ENCODE measurements at places on chromosomes 2 and 18.
A peak's percentile ranks its signal among the peaks of the same experiment; 100 is the strongest.

- H3K27ac ChIP-seq: no peak overlapping the region
- no peak for DNase-seq
- no peak overlapping the region for H3K4me3 ChIP-seq
- H3K27me3 ChIP-seq: no peaks in the 10 kb centered on the region
- H3K4me1 ChIP-seq: no peaks in the 10 kb centered on the region
Measured at GRCh38 chr2:121400201-121400600, 115.2 kb upstream of the TFCP2L1 start.

DNA sequence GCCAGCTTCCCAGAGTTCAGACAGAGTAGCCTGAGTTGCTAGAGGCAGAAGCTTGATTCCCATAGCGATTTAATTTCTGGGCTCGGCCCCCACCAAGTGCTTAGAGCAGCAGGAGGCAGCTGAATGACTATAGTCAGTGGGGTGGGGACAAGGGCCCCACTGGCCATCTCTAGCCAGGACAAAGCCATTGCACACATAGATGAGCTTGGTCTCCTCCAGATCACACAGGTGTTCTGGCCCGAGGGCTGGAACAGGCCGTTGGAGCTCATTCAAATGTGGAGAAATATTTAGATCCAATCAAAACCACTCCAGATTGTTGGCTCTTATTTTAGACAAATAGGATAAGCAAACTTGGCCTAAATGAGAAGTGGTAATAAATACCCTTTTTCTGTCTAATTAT, 287.3 kb upstream of the NCKAP5 start:
- H3K27me3 ChIP-seq: no peaks in the 10 kb centered on the region
- no peak overlapping the region for H3K4me3 ChIP-seq
- H3K4me1 ChIP-seq: peaks cover 3% of the 10 kb centered on the region

DNA sequence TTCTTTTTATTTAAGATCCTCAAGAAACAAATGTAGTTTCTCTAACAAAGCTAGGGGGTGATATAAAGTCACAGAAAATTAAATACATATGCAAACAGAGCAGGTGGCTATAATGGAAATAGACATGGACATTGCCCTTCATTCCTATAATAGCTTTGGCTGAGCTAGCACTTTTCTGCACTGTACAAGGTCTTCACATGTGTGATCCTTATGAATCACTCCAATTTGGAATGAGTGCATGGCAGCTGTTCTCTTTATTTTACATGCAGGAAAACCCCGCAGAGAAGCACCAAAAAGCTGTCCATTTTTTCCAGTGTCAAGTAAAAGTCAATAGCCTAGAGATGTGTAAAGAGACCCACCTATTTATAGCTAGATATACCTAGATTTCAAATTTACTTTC, 747.4 kb upstream of the SLC8A1 start:
- no peaks in the 10 kb centered on the region for H3K4me1 ChIP-seq
- DNase-seq: no peak
- H3K4me3 ChIP-seq: no peak overlapping the region
- no peaks in the 10 kb centered on the region for H3K27me3 ChIP-seq
- no peaks in the 10 kb centered on the region for H3K36me3 ChIP-seq

DNA sequence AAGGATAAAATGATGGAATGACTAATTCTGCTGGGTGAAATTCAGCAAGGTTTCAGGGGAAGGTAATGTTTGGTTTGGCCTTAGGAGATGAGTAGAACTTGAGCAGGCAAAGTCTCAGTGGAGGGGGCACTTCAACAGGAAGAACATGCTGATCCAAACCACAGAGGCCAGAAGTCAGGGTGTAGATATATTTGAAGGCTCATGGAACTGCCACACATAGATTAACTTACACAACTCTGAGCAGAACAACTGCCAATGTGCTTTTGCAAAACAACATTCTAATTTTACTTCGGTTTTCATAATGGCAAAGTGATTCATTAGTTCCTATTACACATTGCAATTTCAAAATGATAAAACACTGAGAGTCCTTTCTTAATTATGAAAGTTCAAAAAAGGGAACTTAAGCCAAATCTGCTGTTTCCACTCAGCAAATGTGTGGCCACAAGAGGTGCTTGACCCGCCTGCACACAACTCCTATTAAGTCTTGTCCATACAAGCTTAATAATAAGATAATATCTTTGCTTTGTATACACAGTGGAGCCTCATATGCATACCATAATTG, 284.8 kb downstream of the MREG start:
- H3K4me1 ChIP-seq: no peaks in the 10 kb centered on the region
- H3K36me3 ChIP-seq: no peaks in the 10 kb centered on the region

DNA sequence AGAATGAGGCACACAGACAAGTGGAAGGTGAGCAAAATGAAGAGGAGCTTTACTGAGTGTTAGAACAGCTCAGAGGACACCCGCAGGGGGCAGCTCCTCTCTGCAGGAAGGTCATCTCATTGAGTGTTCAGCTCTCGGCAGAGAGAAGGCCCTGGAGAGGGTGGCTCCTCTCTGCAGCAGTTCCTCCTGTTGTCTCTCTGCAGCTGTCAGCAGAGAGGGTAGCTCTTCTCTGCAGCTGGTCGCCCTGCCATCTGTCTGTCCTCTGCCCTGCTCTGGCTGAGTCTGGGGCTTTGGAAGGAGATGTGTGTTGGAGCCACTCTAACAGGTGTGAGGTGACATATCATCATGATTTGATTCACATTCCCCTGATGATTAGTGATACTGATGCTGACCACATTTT, 6.8 kb upstream of the SNTG2 start:
- no peak for DNase-seq
- no peaks in the 10 kb centered on the region for H3K36me3 ChIP-seq
- no peaks in the 10 kb centered on the region for H3K4me1 ChIP-seq
- no peak overlapping the region for H3K4me3 ChIP-seq
- H3K27me3 ChIP-seq: no peaks in the 10 kb centered on the region

GRCh38 chr2:64488050-64488974, 34.4 kb downstream of the LGALSL start:
- no peaks in the 10 kb centered on the region for H3K36me3 ChIP-seq
- peaks cover 7% of the 10 kb centered on the region for H3K4me1 ChIP-seq
- DNase-seq: peak; percentile 51
- H3K27me3 ChIP-seq: no peaks in the 10 kb centered on the region
- H3K4me3 ChIP-seq: no peak overlapping the region

DNA sequence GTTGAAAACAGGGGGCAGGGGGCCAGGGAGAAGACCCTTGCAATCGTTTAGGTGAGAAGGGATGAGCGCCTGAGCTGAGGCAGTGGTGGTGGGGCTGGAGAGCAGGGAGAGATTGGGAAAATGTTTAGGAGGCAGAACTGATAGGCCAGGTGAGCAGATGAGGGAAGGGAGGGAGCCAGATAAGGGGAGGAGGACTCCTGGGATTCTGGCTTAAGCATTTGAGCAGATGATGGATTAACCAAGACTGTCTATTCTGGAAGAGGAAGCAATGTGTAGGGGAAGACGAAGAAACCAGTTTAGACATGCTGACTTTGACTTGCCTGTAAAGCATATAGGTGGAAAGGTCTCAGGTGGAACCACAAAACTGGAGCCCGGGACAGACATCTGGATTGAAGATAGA, 49.9 kb upstream of the ASPRV1 start:
- H3K36me3 ChIP-seq: no peaks in the 10 kb centered on the region
- H3K27ac ChIP-seq: no peak overlapping the region
- no peaks in the 10 kb centered on the region for H3K4me1 ChIP-seq
- no peak for DNase-seq
- no peak overlapping the region for H3K4me3 ChIP-seq

- H3K27ac ChIP-seq: no peak overlapping the region
- H3K4me1 ChIP-seq: no peaks in the 10 kb centered on the region
- H3K4me3 ChIP-seq: no peak overlapping the region
- no peak for DNase-seq
- H3K36me3 ChIP-seq: no peaks in the 10 kb centered on the region
Measured at GRCh38 chr2:100537918-100538317, 24.9 kb upstream of the PDCL3 start.

DNA sequence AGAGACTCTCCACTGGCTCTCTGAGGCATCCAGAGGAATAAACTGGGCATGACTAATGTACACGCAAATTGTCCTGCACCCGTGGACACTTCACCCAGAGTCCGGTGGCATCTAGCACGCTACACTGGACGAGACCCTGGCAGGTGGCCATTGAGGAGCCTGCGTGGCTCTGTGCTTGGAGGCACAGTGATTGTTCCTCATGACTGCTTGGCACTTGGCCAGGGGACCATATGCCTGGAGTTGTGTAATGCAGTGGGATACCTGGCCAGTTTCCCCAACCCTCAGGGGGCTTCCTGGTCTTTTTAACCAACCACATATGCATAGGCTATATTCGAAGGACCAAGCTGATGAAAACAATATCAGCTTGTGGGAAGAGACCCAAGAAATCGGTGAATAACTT, 66.6 kb downstream of the MTCL1 start:
- H3K36me3 ChIP-seq: no peaks in the 10 kb centered on the region
- no peaks in the 10 kb centered on the region for H3K27me3 ChIP-seq
- DNase-seq: peak; percentile 91
- H3K4me1 ChIP-seq: no peaks in the 10 kb centered on the region
- no peak overlapping the region for H3K27ac ChIP-seq
- H3K4me3 ChIP-seq: no peak overlapping the region

All from thyroid gland (tissue), 4 donors.